ENCODE measurements at places on chromosomes 5 and 9.
A peak's percentile ranks its signal among the peaks of the same experiment; 100 is the strongest.

- no peak for DNase-seq
These were observed 244.1 kb downstream of the ELAVL2 start for GRCh38 chr9:23581931-23582330.

GRCh38 chr9:125968714-125969374 lies 221.7 kb downstream of the PBX3 start:
- DNase-seq: no peak

DNA sequence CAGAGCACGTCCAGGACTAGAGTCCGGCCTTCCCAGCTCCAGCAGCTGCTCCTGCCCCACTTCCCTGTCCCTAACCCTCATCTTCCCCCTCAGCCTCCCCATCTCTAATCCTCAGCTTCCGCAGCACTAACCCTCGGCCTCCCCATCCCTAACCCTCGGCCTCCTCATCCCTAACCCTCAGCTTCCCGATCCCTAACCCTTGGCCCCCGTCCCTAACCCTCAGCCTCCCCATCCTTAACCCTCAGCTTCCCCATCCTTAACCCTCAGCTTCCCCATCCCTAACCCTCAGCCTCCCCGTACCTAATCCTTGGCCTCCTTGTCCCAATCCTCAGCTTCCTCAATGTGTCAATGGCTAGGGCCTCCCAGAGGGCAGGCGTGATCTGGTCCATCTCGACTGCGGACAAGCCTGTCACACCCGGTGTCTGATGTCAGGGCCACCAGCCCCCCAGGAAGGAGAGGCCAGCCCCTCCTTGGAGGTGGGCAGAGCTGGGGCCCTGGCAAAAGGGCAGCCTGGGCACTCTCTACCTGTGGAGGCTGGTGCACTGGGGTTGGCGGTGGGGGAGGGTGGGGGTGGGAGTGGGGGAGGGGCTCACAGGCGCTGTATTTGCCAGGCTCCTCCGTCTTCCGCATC lies 1.4 kb downstream of the OBP2B start:
- DNase-seq: no peak

DNA sequence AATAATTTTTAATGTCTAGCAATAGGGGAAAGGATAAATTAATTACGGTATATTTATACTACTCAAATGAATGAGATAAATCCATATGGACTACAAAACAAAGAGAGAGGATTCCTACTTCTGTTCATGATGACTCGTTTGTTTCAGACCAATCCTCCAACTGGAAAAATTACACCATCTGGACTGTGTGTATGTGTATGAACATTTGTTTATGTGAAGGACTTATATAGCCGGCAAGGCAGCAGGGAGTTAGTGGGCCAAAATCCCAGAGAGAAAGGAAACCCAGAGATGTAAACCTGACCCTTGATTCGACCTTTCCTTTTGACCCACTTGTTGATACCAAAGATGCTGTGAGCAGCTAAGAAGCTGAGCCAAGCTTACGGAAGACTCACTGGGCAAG lies 20.1 kb downstream of the PDE6A start:
- DNase-seq: no peak

DNA sequence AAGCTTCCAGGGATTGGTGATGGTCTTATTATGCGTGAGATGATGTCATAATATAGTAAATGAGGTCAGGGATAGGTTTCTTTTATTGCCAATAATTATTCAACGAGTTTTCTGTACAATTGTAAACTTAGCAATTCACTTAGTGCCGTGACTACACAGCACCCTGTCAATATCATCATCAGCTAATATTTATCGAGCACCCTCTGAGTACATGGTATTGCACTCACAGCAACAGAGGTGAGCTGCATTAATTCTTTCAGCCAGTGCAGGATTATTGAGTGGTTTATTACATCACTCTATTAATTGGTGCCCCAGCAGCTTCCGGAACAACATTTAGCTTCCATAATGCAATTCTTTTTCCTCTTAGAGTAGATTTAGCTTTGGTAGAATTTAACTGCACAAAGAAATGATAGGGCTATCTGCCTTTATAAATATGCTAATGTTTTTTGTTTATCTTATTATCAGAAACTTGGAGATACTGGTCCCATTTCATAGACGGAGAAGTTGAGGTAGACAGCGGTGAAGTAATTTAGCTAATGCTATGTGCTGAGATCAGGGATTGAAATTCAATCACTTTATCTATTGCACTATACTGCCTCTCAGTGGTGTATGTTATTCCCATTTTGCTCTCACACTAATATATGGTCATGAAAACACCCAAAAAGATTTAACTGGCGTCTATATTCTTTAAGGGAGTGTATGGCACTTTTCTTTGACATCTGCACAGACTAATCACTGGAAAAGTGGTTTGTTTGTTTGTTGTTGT lies 726.1 kb upstream of the WWC1 start:
- no peak for DNase-seq

DNA sequence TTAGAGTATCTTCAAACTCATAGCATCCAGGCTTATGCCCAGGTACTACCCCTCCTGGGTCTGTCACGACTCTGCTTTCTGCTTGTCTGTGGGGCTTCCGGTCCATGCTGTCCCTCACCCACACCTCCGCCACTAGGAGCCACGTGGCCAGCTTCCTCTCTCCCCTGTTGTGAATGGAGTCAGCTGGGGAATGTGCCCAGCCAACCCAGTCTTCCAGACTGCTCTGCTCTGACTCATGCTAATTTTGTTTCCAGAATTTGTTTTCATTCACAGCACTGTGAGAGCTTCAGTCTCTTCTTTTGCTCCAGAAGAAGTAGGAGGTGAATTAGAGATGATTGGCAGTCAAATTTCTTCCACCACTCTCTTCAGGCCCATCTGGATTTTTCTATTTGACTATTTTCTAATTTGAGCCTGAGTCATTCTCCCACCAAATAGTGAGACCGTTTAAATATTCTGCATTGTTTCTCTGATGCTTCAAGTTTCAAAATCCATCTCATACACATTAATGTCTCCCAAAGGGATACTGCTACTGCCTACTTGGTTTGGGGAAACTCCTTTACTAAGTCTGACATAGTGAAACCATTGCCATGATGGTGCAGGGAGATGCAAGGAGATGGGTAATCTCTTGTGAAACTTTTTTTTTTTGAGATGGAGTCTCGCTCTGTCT lies 424.1 kb upstream of the KIF2A start:
- DNase-seq: no peak

DNA sequence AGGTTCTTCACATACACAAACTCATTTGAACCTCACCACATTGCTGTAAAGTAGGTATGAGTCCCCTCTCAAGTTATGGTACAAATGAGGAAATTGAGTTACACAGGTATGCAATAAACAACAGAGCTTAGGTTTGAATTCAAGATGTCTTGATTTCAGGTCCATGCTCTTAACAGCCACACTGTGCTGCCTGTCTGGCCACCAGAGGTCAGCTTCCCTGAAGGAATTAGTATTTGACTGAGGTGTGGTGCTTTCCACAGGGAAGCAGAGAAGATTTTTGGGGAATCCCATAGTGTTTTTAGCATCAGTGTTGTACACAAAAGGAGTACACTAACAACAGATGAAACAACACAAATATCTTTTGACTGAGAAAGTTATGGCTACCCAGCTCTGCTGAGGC lies 94.4 kb upstream of the ITGA1 start:
- peak; percentile 8 for DNase-seq

GRCh38 chr9:127937388-127938297 lies at the start of gene DPM2:
Gene DPM2, minus strand, starts transcription at chr9:127937854. Its CDS starts 34 bp downstream, at chr9:127937820.
- DNase-seq: peak; percentile 75

- DNase-seq: no peak
These were observed 24.2 kb downstream of the STC2 start for GRCh38 chr5:173303878-173304590.

DNA sequence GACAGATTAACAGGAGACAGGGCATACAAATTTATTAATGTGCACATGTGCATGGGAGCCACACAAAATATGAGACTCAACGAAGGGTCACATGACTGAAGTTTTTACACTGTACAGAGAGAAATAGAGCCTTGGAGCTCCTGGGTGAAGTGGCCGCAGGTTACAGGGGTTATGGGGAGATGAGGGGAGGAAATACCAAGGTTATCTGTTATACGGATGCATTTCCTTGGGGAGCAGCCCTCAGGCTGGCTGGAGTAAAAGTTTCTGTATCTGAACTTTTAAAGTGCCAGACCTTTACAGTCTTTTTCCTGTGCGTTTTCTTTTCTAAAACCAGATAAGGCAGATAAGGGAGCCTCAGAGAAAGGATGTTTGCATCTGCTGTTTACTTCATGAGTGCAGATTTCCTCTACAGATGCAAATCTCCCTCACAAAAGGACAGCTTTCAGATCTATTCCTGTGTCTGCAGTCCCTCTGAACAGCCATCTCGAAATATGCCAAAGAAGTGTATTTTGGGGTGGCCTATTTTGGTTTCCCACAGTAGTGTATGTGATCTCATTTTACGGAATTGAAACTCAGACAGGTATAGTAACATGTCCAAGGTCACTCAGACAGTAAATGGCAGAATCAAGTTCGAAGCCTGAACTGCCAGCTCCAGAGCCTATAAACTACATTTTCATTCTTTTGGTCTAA lies 139.3 kb upstream of the FBXL17 start:
- no peak for DNase-seq

- DNase-seq: no peak
These were observed 45.1 kb upstream of the PUM3 start for GRCh38 chr9:2889023-2889422.

- no peak for DNase-seq
These were observed 13.3 kb downstream of the DCANP1 start for GRCh38 chr5:135433681-135434426.

DNA sequence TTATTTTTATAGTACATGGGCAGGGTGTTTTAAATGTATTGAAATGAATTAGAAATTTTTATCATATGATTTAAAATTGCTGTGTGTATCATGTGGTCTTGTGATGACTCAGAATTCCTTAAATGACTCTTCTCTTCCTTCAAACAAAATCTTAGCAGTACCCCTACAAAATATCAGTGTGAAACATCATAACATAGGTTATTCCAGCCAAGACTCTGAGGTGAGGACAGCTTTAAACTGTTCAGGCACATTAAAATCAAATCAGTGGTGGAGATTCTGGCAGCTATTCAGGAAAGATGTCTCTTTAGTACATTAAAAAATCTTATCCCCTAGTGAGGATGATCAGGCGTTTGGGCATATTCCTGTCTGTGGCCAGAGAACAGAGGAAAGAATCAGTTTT lies 174.0 kb downstream of the MAN2A1 start:
- no peak for DNase-seq

GRCh38 chr5:34621277-34622097 lies 34.6 kb upstream of the RAI14 start:
- DNase-seq: no peak

GRCh38 chr9:136086213-136086881 lies 8.7 kb downstream of the NACC2 start:
- no peak for DNase-seq

GRCh38 chr5:143349177-143349576 lies 54.3 kb downstream of the NR3C1 start:
- no peak for DNase-seq

DNA sequence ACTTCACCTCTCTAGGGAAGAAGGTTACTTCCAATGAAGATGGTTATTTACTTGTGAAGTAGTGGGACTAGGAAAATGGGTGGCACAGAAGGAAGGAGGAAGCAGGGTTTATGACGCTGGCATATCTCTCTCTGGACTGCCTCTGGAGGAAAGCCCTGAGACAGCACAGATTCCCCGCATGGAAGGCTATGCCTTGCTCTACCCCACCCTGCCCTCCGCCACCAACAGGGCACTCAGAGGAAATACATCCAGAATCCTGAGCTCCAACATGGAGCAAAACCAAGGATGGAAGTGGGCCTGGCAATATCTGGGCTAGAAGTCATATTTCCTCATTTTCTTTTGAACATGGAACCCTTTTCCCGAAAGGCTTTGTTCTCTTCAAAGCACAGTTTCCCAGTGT lies 346.9 kb downstream of the ZSWIM6 start:
- DNase-seq: no peak

DNA sequence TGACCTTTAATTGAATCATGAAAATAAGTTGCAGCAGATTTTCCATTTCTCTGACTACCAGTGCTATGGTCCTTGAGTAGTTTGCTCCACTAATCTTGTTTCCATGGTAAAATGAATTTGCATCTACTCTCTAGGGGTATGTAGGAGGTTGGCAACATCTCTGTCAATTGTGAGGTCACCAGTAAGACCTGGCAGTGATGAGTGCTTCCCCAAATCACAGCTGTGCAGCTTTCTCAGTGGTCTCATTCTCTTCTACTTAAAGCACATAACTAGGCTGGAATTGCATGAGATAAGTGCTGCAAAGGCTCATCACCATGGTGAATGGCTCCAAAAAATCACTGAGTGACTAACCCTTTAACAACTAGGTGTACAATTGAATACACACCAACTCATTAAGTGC lies 36.3 kb downstream of the ADAMTS19 start:
- DNase-seq: no peak

All from stimulated activated CD8-positive, alpha-beta memory T cell treated with anti-CD3 and anti-CD28 coated beads, Interleukin-12 subunit alpha, Interleukin-12 subunit beta, amount 100 ng/mL, for 1 hour (primary cell).